ENCODE measurements at places on chromosomes 13 and 19.

DNA sequence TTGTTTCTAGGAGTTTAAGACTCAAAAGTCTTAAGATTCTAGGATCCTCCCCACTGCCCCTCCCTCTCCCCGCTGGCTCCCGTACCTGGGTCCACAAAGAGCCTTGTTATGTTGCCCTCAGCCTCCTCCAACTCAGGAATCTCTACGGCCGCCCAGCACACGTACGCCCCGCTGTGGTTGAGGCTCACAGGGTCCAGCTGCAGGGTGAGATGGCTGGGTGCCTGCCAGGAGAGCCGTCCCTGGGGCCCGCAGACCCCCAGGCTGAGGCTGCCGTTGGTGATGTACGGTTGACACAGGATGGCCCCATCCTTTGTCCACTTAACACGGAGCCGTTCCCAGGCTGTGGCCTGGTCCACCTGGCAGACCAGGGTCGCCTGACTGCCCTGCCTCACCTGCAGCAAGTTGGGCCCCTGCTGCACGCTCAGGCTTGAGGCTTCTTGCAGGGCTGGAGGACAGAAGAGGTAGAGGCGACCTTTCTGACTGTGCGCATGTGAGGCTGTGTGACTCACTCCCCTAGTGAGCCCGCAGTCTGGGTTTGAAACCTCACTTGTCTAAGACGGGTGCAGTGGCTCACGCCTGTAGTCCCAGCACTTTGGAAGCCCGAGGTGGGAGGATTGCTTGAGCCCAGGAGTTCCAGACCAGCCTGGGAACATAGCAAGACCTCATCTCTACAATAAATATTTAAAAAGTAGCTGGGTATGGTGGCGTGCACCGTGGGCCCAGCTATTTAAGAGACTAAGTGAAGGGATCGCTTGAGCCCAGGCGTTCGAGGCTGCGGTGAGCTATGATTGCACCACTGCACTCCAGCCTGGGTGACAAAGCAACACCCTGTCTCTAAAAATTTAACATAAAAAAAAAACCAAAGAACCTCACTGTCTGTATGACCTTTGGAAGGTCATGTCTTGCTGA is 4.0 kb downstream of the TMIGD2 start:
- no peak for DNase-seq

DNA sequence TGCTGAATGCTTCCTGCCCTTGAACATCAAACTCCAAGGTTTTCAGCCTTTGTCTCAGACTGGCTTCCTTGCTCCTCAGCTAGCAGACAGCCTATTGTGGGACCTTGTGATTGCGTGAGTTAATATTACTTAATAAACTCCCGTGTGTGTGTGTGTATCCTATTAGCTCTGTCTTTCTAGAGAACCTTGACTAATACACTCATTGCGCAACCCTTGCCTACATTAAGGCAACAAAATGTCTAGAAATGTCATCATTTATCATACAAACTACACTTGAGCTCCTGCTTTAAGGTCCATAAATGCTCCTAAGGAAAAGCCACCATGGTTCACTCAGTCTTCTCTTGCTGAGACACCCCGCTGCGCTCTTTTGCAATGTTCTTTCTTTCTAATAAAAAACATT is 2861.0 kb downstream of the PCDH9 start:
- no peak for DNase-seq

- no peak for DNase-seq
Observed at GRCh38 chr13:71325556-71325955, 541.4 kb downstream of the DACH1 start.

DNA sequence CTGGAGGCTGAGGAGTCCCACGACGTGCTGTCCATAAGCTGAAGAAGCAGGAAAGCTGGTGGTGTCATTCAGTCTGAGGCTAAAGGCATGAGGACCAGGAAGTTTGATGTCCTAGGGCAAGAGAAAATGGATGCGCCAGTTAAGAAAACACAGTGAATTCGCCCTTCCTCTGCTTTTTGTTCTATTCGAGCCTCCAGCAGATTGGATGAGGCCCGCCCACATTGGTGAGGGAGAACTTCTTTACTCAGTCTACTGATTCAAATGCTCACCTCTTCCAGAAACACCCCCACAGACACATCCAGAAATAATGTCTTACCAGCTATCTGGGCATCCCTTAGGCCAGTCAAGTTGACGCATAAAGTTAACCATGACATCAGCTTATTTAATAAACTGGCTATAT is 7.5 kb upstream of the TTYH1 start:
- no peak for DNase-seq

DNA sequence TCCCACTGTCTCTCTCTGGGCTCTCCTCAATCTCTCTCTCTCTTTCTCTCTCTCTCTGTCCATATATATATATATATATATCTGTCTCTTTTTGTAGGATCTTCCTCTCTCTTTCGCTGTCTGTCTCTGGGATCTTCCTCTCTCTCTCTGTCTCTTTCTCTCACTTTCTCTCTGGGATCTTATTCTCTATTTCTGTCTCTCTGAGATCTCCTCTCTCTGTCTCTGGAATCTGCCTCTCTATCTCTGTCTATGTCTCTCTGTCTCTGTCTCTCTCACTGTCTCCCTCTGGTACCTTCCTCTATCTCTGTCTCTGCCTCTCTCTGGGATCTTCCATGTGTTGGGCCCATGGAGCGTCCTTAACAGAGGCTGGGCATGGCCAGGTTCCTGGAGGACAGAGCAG is 3.4 kb downstream of the ATP1A3 start:
- no peak for DNase-seq

DNA sequence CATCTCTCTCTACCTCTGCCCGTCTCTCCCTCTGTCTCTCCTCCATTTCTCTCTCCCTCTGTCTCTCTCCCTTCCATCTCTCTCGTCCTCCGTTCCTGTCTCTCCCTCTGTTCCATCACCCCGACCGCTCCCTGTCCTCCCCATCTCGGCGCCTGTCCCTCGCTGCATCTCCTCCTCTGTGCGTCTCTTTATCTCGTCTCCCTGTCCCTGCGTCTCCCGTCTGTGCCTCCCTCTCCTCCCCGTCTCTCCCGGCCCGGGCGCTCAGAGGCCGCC is 4.6 kb downstream of the GRIN2D start:
- no peak for DNase-seq

DNA sequence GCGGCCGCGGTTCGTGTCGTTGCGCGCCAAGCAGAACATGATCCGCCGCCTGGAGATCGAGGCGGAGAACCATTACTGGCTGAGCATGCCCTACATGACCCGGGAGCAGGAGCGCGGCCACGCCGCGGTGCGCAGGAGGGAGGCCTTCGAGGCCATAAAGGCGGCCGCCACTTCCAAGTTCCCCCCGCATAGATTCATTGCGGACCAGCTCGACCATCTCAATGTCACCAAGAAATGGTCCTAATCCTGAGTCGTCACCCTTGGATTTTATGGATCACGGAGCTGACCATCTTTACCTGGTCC is 475 bp downstream of the MRPL57 start:
- no peak for DNase-seq

DNA sequence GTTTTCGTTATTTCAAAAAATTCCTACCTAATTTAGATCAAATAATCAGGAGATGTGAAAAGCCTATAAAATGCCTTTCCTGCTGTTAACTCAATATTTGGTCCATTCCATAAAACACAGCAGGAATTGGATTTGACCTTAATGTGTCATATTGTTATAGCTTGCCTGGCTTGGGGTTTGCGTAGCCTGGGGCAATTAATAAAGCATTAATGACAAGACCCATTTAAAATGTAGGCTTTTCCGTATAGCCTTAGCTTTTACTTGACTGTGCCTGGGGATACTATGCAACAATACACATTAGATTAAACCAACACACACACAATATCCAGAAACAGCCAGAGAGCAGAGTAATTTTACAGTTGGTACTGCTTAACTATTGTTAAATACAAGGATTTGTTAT is 117.2 kb upstream of the MAB21L1 start:
- no peak for DNase-seq

Data from CD4-positive, alpha-beta T cell treated with Interferon gamma for 1 hour (primary cell).